ENCODE measurements at places on chromosomes 7 and 10.
A peak's percentile ranks its signal among the peaks of the same experiment; 100 is the strongest.

- DNase-seq: no peak
These were observed 263.8 kb downstream of the PTEN start for GRCh38 chr10:88127269-88127668.

- no peak for DNase-seq
These were observed 8.9 kb downstream of the MYO1G start for GRCh38 chr7:44969701-44970522.

GRCh38 chr10:58981846-58982245 is 194.6 kb upstream of the PHYHIPL start:
- no peak for DNase-seq

GRCh38 chr7:131654668-131655326 is 98.4 kb upstream of the PODXL start:
- DNase-seq: peak; percentile 91

- no peak for DNase-seq
These were observed 64.2 kb downstream of the CFAP46 start for GRCh38 chr10:132878091-132878729.

- no peak for DNase-seq
These were observed 231.3 kb upstream of the NPY start for GRCh38 chr7:24052572-24053260.

DNA sequence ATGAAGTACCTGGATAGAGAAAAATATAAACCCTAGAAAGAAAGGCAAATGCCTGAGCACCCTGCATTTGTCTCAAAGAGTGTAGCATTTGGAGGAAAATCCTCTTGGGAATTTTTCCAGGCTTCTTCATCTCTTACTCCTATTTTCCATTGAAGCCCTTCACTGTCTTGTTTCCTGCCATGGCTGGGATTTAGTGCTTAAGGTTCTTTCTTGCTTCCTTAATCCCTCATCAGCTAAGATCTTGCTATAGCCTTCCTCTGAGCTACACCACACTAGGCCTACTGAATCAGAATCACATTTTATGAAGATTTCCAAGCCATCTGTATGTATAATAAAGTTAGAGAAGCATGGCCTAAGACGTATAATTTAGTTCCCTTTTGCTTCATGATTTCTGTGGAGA is 97.5 kb upstream of the PHYHIPL start:
- no peak for DNase-seq

GRCh38 chr10:34454590-34455261 is 360.4 kb downstream of the PARD3 start:
- DNase-seq: no peak

DNA sequence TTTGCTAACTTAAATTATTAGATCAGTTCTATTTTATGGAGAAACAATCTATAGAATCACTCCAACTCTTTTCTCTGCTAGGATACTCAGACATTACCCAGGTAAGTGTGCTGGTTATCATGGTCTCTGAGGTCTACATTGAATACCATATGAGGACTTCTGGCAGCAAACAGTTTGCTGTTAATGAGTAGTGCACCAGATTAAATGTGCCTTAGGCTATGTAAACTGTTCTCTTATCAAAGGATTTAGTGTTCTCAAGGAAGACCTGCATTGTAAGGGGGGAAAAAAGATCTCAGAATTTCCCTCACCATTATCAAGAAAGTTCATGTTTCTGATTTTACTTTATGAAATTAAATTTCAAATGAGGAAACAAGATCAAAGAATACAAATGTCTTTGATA is 107.5 kb downstream of the ITGB8 start:
- no peak for DNase-seq

GRCh38 chr10:88491314-88491713 is 91.8 kb downstream of the RNLS start:
- DNase-seq: no peak

DNA sequence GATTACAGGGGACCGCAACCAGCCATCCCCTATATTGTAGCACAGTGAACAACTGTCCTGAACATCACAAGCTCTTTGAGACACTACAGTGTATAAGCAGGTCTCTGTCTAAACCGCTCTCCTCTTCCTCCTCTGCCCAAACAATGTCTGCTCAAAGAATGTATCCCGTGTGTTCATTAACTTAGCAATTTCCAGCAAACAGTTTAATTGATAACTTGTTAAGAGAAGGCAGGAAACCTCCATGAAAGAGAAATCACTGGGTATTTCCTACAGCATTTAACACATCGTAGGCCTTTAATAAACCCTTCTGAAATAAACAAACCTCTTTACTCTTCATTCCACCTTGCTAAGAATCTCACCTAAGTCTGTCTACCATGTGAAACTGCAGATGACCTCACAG is 1.5 kb downstream of the PMS2 start:
- DNase-seq: no peak

- DNase-seq: no peak
These were observed 252.0 kb downstream of the SORCS3 start for GRCh38 chr10:104892879-104893617.

- DNase-seq: no peak
These were observed 46.5 kb downstream of the DRGX start for GRCh38 chr10:49349390-49349789.

- DNase-seq: peak; percentile 87
These were observed 37.4 kb upstream of the EEPD1 start for GRCh38 chr7:36115448-36116321.

DNA sequence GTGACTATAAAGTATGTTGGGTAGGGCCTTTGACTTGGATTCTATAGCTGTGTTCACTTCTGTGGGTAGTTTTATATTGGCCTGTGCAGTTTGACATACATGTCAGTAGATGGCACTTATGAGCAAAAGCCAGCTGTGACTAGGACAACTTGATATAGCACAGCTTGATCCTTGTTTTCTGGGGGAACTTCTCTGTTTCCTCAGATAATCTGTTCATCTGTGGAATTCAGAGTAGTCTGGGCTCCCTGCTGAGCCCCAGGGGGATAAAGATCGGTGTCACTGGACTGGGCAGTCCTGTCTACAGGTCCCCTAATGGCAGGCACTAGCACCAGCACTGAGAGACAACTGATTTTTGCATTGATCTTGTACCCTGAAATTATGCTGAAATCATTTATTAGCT is 25.4 kb downstream of the CYP2C9 start:
- no peak for DNase-seq

- no peak for DNase-seq
These were observed 65.7 kb upstream of the PARD3 start for GRCh38 chr10:34880817-34881216.

DNA sequence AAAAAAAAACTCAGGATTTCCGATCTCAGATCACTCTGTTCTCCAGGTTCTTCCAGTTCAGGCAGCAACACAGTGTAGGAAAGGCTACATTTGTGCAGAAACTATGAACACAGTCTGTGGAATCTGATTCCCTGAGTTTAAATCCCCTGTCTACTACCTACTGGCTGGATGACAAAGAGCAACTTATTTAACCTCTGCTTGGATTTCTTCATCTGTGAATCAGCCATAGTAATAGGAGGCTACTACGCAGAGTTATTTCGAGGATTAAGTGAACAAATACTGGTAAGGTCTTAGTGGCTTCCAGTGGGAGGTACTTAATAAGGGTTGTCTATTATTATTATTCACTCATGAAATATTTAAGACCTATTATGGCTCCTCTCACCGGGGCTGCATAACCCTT is 44.3 kb upstream of the PDCD4 start:
- no peak for DNase-seq

- no peak for DNase-seq
These were observed 40.5 kb downstream of the PRSS2 start for GRCh38 chr7:142811154-142811737.

DNA sequence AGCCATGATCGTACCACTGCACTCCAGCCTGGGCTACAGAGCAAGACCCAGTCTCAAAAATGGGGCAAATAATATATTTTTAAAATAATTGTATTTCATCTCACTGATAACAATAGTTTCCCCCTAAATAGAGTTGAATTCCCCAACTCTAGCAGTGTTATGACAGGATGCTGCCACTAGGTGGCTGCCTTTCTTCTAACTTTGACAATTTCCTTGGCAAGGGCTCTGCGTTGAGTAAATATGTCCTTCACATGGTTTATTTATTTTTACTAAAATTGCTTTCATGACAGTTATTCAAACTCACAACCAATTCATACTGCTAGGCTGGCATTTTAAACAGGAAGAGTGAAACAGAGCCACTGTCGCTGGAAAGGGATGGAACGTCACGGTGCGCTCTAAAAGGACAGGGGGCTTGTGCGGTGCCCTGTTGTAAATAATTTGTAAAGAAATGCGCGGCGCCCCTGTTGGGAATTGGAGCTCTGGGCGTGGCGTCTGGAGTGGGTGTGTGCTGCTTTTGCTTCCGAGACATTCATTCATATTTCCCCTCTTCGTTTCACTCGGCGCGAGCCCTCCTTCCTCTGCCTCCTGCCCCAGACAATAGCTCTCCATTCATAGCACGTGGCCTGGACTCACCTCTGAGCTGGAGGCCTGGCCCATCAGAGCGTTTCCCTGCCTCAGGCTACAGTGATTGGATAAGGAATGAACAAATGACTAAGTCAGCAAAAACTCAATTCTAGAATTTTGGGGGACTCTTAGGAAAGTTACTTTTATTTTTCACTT is 20.5 kb upstream of the PITRM1 start:
- DNase-seq: peak; percentile 60

DNA sequence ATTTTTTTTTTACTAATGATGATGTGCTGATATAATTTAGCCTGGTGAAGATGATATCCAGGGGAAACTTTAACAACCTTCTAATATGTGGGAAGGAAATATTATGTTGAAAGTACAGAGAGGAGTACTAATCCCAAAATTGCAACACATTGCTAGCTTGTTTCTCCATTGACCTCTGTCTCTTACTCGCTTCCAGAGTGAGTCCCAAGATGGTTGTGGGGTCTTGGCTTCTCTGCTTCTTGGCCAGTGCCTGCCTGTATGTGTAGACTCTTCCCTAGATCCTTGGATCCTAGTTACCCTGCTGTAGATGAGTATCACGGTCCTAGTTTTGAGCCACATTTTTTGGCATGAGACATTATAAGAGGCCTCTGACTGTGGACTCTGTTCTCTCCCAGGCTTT is 17.5 kb downstream of the BMPER start:
- no peak for DNase-seq

DNA sequence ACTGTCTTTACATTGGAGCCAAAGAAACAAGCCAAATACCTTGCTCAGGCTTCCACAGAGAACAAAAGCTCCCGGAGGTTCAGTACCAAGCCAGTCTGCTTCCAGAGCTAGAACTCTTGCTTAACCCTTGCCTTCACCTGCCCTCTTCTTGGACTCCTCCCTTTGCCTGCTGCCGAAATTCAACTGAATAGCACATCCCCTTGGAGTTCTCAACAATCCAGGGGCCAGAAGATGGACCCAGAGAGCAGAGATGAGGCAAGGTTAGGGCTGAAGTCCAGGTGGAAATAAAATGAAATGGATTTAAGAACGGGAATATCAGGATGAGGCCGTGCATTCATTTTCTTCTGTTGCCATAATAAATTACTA is 876 bp upstream of the PIK3AP1 start:
- DNase-seq: no peak

DNA sequence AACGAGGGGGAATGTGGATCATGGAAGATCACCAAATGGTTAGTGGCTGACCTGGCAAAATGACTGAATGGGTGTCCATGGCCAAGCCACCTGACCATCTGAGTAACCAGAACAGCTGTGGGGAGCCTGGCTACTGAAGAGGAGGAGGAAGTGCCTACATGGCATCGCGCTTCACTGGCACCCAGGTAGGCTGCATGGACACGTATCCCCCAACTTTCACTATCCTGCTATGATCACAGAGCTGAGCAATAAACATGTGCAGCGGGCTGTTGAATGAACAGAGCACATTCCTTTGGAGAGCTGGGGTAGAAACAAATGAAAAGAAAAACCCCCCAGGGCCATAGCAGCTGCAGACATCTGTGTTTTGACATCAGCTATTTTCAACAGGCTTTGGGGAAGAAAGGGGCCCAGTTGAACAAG is 6.5 kb downstream of the AKR1B1 start:
- DNase-seq: no peak

- no peak for DNase-seq
These were observed 25.6 kb downstream of the PRF1 start for GRCh38 chr10:70576803-70577517.

GRCh38 chr10:67803588-67804394 is 34.2 kb downstream of the DNAJC12 start:
- no peak for DNase-seq

Data from stimulated activated CD4-positive, alpha-beta T cell treated with anti-CD3 and anti-CD28 coated beads, Interleukin-2, amount 100 ng/mL, for 24 hours (primary cell).